ENCODE measurements at places on chromosomes 2 and 18. TPM values are rescaled to one million over a fixed set of nuclear protein-coding genes. Genes with fewer than 3 reads are reported as not detected.

- no peaks in the 10 kb centered on the region for H3K27me3 ChIP-seq
- H3K36me3 ChIP-seq = peaks cover 85% of the 10 kb centered on the region
- DNase-seq = peak; percentile 46
- H3K4me3 ChIP-seq = no peak overlapping the region
- H3K27ac ChIP-seq = no peak overlapping the region
Measured at GRCh38 chr2:241232736-241233575, 44.5 kb downstream of the ANO7 start.

GRCh38 chr2:7419186-7419585, 502.0 kb downstream of the RNF144A start:
- H3K4me1 ChIP-seq = no peaks in the 10 kb centered on the region
- no peak overlapping the region for H3K27ac ChIP-seq
- DNase-seq = no peak
- no peaks in the 10 kb centered on the region for H3K36me3 ChIP-seq
- no peaks in the 10 kb centered on the region for H3K27me3 ChIP-seq

- H3K36me3 ChIP-seq = no peaks in the 10 kb centered on the region
- DNase-seq = no peak
- no peak overlapping the region for H3K27ac ChIP-seq
- no peak overlapping the region for H3K4me3 ChIP-seq
- no peaks in the 10 kb centered on the region for H3K4me1 ChIP-seq
Measured at GRCh38 chr2:39897273-39897672, 118.2 kb upstream of the THUMPD2 start.

- no peaks in the 10 kb centered on the region for H3K4me1 ChIP-seq
- DNase-seq = no peak
- no peak overlapping the region for H3K4me3 ChIP-seq
- no peak overlapping the region for H3K27ac ChIP-seq
- H3K36me3 ChIP-seq = no peaks in the 10 kb centered on the region
Measured at GRCh38 chr2:25414781-25415180, 73.1 kb upstream of the DNMT3A start.

DNA sequence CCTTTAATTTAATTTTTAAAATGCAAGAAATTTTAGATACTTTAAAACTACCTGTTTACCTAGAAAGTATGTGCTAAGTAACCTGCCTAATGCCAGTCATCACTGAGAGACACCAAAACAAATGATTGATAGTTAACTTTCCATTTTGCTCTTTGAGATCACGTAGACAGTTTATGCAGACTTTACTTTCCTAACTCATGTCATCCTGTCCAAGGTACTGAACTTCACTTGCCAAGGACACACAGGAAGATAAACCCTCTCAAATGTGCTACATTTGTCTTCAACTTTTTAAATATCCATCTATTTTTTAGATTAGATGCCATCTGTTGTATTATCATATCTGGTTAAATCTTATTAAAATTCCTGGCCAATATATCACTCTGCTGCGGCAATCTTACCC, 20.1 kb upstream of the SCN1A start:
- H3K36me3 ChIP-seq = no peaks in the 10 kb centered on the region
- H3K27ac ChIP-seq = no peak overlapping the region
- H3K4me3 ChIP-seq = no peak overlapping the region

DNA sequence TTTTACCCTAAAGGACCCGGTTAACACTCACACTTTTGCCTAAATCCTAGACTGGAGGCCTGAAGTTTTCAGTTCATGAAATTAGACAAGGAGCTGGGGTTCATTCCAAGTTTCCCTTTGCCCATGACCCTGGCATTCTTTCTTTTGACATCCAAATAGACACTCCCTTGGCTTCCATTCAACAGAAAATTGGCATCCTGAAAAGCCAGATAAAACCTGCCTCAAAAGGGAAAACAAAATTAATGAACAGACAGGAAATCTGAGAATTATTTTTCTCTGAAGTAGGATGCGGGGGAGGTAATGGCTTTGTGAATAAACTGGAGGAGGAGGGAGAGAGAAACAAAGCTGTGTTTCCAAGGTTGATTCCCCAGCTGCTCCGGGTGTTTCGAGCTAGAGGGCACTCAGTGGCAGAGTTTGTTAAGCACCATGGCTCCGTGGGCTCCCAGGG, 41.0 kb downstream of the SPP2 start:
- H3K4me1 ChIP-seq = no peaks in the 10 kb centered on the region
- DNase-seq = no peak
- no peaks in the 10 kb centered on the region for H3K27me3 ChIP-seq
- H3K36me3 ChIP-seq = no peaks in the 10 kb centered on the region

DNA sequence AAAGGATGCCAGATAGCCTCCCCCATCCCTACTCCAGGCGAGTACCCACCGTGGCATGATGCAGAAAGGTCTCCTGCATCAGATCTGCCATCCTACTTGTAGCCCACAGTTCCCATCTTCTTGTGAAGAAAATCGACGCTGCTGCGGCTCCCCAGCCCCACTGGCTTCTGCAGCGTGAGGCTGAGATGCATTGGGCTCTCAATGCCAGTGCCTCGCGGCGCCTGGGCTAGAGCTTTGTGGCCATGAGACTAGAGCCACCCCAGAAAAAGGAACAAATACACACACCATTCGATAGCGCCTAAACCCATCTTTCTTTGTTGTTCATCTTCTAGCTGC, 2.8 kb downstream of the NOL4 start:
- H3K4me1 ChIP-seq = no peaks in the 10 kb centered on the region
- DNase-seq = peak; percentile 18
- H3K4me3 ChIP-seq = peak overlapping the region; percentile 23
- H3K27me3 ChIP-seq = peaks cover 29% of the 10 kb centered on the region
- no peaks in the 10 kb centered on the region for H3K36me3 ChIP-seq

The CNDP1 gene
- 2.9 TPM for polyA plus RNA-seq

The UGT1A8 gene
- polyA plus RNA-seq = 30.0 TPM

The ARHGAP28 gene
- polyA plus RNA-seq = 4.6 TPM

GRCh38 chr2:112996635-112997034, 8.6 kb upstream of the IL36A start:
- no peak overlapping the region for H3K27ac ChIP-seq
- no peak overlapping the region for H3K4me3 ChIP-seq
- no peaks in the 10 kb centered on the region for H3K27me3 ChIP-seq
- H3K4me1 ChIP-seq = no peaks in the 10 kb centered on the region

The FANCL gene
- 13.4 TPM for polyA plus RNA-seq

- H3K4me1 ChIP-seq = no peaks in the 10 kb centered on the region
- no peaks in the 10 kb centered on the region for H3K27me3 ChIP-seq
- H3K36me3 ChIP-seq = no peaks in the 10 kb centered on the region
- no peak for DNase-seq
- no peak overlapping the region for H3K4me3 ChIP-seq
- H3K27ac ChIP-seq = no peak overlapping the region
Measured at GRCh38 chr18:7746106-7746505, 179.0 kb downstream of the PTPRM start.

- DNase-seq = no peak
- H3K36me3 ChIP-seq = peaks cover 25% of the 10 kb centered on the region
Measured at GRCh38 chr2:121360566-121361300, 75.7 kb upstream of the TFCP2L1 start.

Measured in kidney (tissue), 22 donors.